ENCODE measurements at places on chromosomes 2 and 18.

GRCh38 chr2:3610415-3610814 is 15.5 kb downstream of the COLEC11 start:
- no peak overlapping the region for H3K27ac ChIP-seq
- H3K36me3 ChIP-seq = no peaks in the 10 kb centered on the region
- no peak overlapping the region for H3K4me3 ChIP-seq
- H3K27me3 ChIP-seq = no peaks in the 10 kb centered on the region

DNA sequence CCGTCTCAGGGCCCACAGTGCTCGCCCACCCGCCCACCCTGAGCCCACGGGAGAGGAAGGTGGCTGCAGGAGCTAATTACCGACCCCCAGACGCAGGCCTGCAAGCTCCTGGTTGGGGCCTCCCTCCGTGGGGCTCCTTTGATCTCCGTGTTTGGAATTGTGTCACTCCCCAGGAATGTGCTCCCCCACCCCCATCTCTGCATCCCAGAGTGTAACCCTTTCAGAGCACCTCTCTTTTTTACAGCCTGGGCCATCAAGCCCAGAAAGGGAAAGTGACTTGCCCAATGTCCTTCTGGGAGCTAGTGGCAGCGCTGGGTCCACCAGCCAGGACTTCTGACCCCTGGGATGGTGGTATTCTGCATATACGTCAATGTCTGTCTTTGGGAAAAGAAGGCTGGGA is 335.1 kb downstream of the CYRIA start:
- H3K4me1 ChIP-seq = no peaks in the 10 kb centered on the region
- no peaks in the 10 kb centered on the region for H3K36me3 ChIP-seq
- no peak for DNase-seq
- H3K27ac ChIP-seq = no peak overlapping the region
- H3K4me3 ChIP-seq = no peak overlapping the region
- H3K27me3 ChIP-seq = no peaks in the 10 kb centered on the region

DNA sequence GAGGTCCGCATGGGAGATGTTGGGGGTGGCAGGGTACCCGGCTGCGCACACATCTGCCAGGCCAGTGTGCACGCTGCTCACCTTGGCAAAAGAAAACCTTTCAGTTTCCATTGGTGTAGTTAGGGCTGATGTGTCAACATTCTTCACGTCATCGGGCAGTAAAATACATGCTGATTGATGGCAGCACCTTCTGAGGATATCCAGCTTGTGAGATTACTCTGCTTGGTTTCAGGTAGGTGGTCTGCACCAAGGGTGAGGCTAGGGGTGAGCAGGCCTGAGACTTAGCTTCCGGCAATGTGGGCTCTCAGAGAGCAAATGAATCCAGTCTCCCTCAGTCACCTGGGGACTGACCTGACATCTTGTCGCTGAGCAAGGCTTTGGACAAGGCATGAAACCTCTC is 19.3 kb upstream of the ACKR3 start:
- no peak overlapping the region for H3K27ac ChIP-seq
- DNase-seq = no peak
- peaks cover 3% of the 10 kb centered on the region for H3K36me3 ChIP-seq
- peaks cover 86% of the 10 kb centered on the region for H3K4me1 ChIP-seq

DNA sequence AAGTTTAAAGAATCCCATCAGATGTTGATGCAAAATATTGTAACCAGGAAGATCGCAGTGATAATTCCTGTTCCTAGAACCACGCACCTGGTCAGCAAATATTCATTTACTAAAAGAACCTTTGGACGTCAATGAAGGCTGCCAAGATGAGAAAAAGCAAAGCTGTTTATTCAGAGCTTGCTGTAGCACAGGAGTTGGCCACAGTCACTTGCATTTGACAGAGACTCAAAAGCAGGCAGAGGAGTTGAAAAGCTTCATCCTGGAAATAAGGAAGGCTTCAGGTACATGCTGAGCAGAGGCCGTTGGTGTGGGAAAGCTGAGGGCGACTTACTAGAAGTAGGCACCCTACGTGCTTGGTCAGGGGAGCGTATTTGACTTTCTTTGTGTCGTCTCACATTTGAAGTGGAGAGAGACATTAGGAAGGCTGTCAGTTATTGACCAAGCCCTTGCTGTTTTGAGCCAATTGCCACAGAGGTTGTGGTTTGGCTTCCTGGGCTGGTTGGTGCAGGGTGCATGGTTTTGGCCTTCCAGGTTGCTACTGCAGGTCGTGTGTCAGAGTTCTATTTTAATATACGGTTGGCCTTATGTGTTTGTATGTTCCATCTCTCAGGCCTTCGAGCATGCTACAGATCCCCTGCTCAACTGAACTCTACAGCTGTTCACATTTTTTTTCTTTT is 289.6 kb downstream of the METTL4 start:
- H3K36me3 ChIP-seq = no peaks in the 10 kb centered on the region
- DNase-seq = no peak
- H3K27me3 ChIP-seq = no peaks in the 10 kb centered on the region
- no peak overlapping the region for H3K4me3 ChIP-seq

DNA sequence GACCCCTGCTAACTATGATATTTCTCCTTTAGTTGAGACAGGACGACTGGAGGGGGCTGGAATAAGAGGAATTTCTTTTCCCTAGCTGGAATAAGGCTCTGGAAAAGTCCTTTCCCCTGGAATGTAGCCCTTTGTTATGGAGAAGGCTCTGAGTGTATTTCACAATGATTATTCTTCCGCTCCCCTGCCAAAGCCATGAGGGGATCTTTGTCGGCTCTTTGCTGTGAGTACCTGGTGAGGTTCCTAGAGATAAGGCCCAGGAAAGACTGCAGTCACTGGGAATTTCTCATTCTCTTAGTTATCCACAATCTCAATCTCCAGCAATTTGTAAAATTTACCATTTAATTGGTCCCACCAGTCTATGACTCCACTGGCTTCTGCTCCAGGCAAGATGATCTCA is 340.2 kb upstream of the HNRNPA3 start:
- H3K4me3 ChIP-seq = no peak overlapping the region
- H3K36me3 ChIP-seq = no peaks in the 10 kb centered on the region

DNA sequence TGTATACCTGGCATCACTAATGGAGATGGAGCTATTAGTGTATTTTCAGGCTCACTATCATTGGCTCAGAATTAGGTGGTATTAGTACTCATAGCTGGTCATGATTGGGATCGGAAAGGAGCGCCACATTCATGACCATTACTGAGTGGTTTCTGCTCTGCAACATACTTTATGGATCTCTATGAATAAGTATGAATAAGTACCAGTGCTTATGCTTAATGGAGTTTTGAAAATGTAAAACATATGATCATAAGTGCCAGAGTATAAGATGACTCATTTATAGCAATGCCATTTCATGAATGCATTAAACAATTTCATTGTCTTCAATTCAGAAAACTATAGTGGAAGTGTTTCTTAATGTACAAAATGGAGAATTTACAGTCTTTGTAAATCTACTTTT is 156.7 kb downstream of the GALNT3 start:
- no peaks in the 10 kb centered on the region for H3K4me1 ChIP-seq
- H3K4me3 ChIP-seq = no peak overlapping the region
- H3K36me3 ChIP-seq = no peaks in the 10 kb centered on the region
- H3K27ac ChIP-seq = no peak overlapping the region

DNA sequence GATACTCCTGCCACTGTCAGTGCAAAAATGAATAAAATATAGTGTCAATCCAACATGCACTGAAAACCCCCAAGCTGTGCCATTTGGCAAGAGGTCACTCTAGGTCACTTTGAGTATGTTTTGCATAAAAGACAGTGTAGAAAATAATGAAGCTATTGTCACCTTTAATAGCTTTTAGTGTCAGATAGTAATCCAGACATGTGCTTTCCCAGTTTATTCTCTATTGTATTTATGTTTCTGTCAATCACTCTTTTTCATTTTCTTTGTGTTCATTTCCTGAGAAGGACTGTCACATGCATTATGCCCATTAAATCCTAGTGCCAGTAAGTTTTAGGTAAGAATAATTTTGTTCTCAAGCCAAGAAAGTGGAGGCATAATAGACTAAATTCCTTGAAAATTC is 1073.9 kb upstream of the CDH2 start:
- no peak for DNase-seq
- H3K27ac ChIP-seq = no peak overlapping the region
- H3K36me3 ChIP-seq = no peaks in the 10 kb centered on the region
- H3K27me3 ChIP-seq = no peaks in the 10 kb centered on the region
- H3K4me3 ChIP-seq = no peak overlapping the region

GRCh38 chr2:207792244-207792785 is 22.6 kb upstream of the FZD5 start:
- DNase-seq = peak; percentile 19
- H3K27ac ChIP-seq = no peak overlapping the region
- no peak overlapping the region for H3K4me3 ChIP-seq

DNA sequence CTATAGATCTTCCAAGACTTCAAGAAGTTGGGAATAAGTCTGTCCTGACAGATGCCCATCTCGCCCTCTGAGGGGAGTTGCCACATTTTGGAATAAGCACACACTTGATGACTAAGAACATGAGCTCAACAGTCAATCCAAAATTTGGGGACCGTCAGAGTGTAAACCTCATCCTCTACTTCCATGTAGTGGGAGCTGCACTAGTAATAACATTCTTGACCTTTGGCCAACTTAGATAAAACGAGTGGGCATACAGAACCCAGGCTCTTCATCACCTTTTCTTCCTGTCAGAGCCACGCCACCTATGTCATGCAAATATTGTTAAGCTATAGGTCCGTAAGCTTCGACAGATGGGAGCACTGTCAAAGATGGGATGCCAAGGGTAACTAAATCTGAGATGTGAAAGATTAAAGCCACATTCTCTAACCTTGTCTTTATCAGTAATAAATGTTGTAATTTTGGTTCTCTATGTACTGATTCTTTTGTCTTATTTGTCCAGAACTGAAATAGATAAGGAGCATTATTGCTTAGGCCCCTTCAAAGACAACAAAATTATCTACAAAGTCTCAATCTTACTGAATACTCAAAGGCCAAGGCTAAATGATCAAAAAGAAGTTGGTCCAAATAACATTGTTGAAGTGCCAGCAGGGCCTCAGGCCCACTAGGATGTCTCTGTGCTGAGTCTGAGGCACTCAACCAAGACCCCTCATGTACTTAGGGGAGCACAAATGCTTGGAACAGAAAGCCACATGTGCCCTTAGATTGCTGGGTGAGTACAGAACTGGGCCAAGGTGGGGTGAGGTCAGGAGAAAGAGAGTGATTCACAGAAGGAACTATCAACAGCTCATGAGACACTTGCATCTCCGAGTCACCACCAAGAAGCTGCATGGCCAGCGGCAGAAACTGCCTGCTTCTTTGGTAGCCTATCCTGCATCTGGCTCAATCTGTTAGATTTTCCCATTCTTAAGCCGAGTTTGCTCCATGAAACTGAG is 15.0 kb downstream of the CDH2 start:
- no peak for DNase-seq
- H3K27me3 ChIP-seq = no peaks in the 10 kb centered on the region
- H3K4me1 ChIP-seq = no peaks in the 10 kb centered on the region
- no peaks in the 10 kb centered on the region for H3K36me3 ChIP-seq
- no peak overlapping the region for H3K4me3 ChIP-seq
- no peak overlapping the region for H3K27ac ChIP-seq

DNA sequence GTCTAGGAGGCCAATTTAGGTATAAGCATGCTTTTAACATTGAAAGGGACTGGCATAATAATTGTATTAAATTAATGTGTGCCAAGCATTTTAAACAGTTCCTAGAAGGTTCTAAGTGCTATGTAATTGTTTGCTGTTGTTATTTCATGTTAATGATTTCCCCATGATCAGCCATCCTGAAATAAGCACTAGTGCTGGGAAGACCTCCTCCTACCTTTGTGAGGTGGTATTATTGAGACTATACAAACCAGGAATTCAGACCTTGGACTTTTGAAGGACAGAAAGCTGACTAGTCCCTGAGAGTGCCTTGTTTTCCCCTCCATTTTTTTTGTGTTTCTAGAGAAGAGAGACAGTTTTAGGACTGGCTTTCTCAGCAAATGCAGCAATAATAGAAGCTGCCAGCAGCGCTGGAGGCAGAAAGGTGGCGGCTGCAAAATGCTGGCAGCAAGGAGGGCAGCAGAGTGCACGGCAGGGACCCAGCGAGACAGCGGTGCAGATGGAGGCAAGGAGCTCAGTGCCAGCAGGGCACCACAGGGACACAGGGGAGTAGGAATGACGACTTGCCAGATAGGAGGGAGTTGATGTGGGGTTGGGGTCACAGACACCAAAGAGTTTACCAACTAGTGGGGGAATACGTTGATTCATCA is 25.3 kb downstream of the NABP1 start:
- no peaks in the 10 kb centered on the region for H3K4me1 ChIP-seq
- H3K36me3 ChIP-seq = peaks cover 15% of the 10 kb centered on the region
- no peak overlapping the region for H3K4me3 ChIP-seq
- no peak for DNase-seq
- H3K27me3 ChIP-seq = no peaks in the 10 kb centered on the region

GRCh38 chr18:13500869-13501542 is 225.4 kb downstream of the FAM210A start:
- H3K4me3 ChIP-seq = no peak overlapping the region
- no peaks in the 10 kb centered on the region for H3K27me3 ChIP-seq
- no peak overlapping the region for H3K27ac ChIP-seq
- H3K4me1 ChIP-seq = peaks cover 22% of the 10 kb centered on the region
- no peak for DNase-seq
- peaks cover 22% of the 10 kb centered on the region for H3K36me3 ChIP-seq

GRCh38 chr2:54806975-54807374 is 83.5 kb downstream of the EML6 start:
- no peaks in the 10 kb centered on the region for H3K27me3 ChIP-seq
- no peak for DNase-seq
- H3K27ac ChIP-seq = no peak overlapping the region
- no peak overlapping the region for H3K4me3 ChIP-seq
- H3K36me3 ChIP-seq = no peaks in the 10 kb centered on the region

DNA sequence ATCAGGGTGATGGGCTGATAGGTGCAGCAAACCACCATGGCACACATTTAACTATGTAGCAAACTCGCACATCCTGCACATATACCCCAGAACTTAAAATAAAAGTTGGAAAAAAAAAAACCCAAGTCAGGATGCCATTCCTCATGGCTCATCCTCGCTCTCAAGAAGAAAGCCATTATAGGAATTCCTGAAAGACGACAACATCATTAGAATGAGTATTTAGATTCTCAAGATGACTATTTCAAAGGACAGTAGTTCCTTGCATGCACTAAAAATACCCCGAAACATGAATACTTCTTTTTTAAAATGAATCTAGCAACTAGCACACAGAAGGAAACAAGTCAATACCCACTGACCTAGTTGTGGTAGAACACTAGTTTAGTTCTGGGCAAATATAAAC is 285.8 kb upstream of the REV1 start:
- no peaks in the 10 kb centered on the region for H3K4me1 ChIP-seq
- H3K27ac ChIP-seq = no peak overlapping the region
- no peaks in the 10 kb centered on the region for H3K36me3 ChIP-seq
- H3K27me3 ChIP-seq = no peaks in the 10 kb centered on the region

GRCh38 chr2:7467782-7468447 is 550.7 kb downstream of the RNF144A start:
- no peak overlapping the region for H3K4me3 ChIP-seq
- DNase-seq = no peak
- H3K27ac ChIP-seq = no peak overlapping the region
- no peaks in the 10 kb centered on the region for H3K27me3 ChIP-seq
- no peaks in the 10 kb centered on the region for H3K36me3 ChIP-seq
- H3K4me1 ChIP-seq = peaks cover 7% of the 10 kb centered on the region

- H3K36me3 ChIP-seq = no peaks in the 10 kb centered on the region
- H3K4me1 ChIP-seq = no peaks in the 10 kb centered on the region
- no peak overlapping the region for H3K4me3 ChIP-seq
- H3K27me3 ChIP-seq = no peaks in the 10 kb centered on the region
Measured at GRCh38 chr2:104286841-104287240, 567.1 kb upstream of the POU3F3 start.

- DNase-seq = no peak
- no peak overlapping the region for H3K27ac ChIP-seq
- H3K27me3 ChIP-seq = no peaks in the 10 kb centered on the region
- H3K4me1 ChIP-seq = no peaks in the 10 kb centered on the region
- H3K4me3 ChIP-seq = no peak overlapping the region
- no peaks in the 10 kb centered on the region for H3K36me3 ChIP-seq
Measured at GRCh38 chr2:78070693-78071092, 548.5 kb upstream of the LRRTM4 start.

Measured in CD4-positive, alpha-beta T cell (primary cell).